Pancreas (tissue), 10 donors: ENCODE measurements at places on chromosomes 2 and 18.
A peak's percentile ranks its signal among the peaks of the same experiment; 100 is the strongest.

GRCh38 chr2:35099342-35099741 is 1256.2 kb upstream of the CRIM1 start:
- DNase-seq = no peak

DNA sequence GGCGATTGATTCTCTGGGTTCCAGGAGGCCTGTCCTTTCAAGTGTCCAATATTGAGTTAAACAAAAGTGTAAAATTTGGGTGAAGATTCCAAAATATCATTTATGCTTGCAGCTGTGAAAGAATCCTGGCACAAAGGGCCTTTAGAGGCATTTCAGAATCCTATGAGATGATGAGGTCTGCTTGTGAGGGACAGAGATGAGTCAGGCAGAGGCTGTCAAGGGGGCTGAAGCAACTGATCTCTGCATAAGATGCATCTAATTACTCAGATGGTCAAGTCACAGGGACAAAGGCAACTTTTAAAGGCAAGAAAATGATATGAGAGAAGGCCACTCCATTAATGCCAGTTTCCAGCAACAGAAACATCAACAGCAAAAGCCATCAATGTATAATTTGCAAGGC is 78.8 kb downstream of the FHOD3 start:
- DNase-seq = no peak

- DNase-seq = peak; percentile 7
These were observed 54.4 kb downstream of the TNS1 start for GRCh38 chr2:217948351-217948791.

GRCh38 chr18:51226068-51226467 is 28.6 kb upstream of the MEX3C start:
- DNase-seq = no peak
